A549 treated with Mapracorat at 1 μM for 4 hours (cell line): ENCODE measurements at places on chromosomes 3 and 15. TPM values are rescaled to one million over a fixed set of nuclear protein-coding genes. Genes with fewer than 3 reads are reported as not detected.

CKMT1A gene
- 2.0 to 3.5 TPM (median 2.7 TPM) in 5 replicates for total RNA-seq

THAP10 gene
- total RNA-seq: 4.8 to 7.0 TPM (median 5.4 TPM) in 5 replicates

APEH gene
- 59.7 to 71.2 TPM (median 63.7 TPM) in 5 replicates for total RNA-seq

FAM174B gene
- total RNA-seq: 6.3 to 9.6 TPM (median 7.3 TPM) in 5 replicates

ACSBG1 gene
- 0.13 to 0.31 TPM (median 0.19 TPM) in 4 of 5 replicates, not detected in the other for total RNA-seq

AHSG gene
- total RNA-seq: 0.08 to 0.11 TPM in 2 of 5 replicates, not detected in the others

ADPGK gene
- 68.4 to 75.2 TPM (median 71.0 TPM) in 5 replicates for total RNA-seq

SMCO1 gene
- not detected in 5 replicates for total RNA-seq

GOLGA8S gene
- total RNA-seq: 0.10 to 0.23 TPM (median 0.18 TPM) in 5 replicates

AGTR1 gene
- total RNA-seq: 0.32 to 0.72 TPM (median 0.51 TPM) in 5 replicates

ATP13A5 gene
- total RNA-seq: not detected in 5 replicates

CPA3 gene
- total RNA-seq: not detected in 5 replicates

CLSTN2 gene
- 0.02 to 0.08 TPM (median 0.04 TPM) in 5 replicates for total RNA-seq

ASB7 gene
- total RNA-seq: 9.2 to 12.9 TPM (median 11.3 TPM) in 5 replicates

MCF2L2 gene
- total RNA-seq: 0.12 to 0.59 TPM (median 0.20 TPM) in 5 replicates
